ENCODE measurements at places on chromosomes 4 and X.

DNA sequence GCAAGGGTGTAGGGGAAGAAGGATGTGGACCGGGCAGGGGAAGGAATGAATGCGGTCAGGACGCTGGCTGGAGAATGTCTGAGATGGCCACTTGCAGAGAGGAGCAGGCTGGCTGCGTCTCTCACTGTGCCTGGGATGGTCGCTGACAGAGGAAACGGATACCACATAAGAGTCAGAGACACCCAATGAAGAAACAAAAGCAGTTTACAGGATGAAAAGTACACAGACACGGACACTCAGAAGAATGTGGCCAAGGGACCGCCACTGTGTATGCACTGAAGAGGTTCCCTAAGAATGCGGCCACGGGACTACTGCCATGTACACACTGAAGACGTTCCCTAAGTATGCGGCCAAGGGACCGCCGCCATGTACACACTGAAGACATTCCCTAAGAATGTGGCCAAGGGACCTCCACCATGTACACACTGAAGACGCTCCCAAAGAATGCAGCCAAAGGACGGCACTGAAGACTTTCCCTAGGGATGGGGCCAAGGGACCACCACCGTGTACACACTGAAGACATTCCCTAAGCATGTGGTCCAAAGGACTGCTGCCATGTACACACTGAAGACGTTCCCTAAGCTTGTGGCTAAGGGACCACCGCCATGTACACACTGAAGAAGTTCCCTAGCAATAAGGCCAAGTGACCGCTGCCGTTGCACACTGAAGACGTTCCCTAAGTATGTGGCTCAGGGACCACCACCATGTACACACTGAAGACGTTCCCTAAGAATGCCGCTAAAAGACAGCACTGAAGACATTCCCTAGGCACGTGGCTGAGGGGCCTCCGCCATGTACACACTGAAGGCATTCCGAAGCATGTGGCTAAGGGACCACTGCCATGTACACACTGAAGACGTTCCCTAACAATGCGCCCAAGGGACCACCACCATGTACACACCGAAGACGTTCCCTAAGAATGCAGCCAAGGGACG, 32.2 kb downstream of the DHRSX start:
- DNase-seq: no peak

- DNase-seq: no peak
Measured at GRCh38 chr4:3290476-3290875, 2.3 kb upstream of the RGS12 start.

- DNase-seq: no peak
Measured at GRCh38 chrX:143306991-143307937, 210.0 kb downstream of the SPANXN3 start.

GRCh38 chr4:86831262-86832130, 17.7 kb downstream of the SLC10A6 start:
- DNase-seq: no peak

Measured in activated T-cell treated with anti-CD3 and anti-CD28 coated beads for 4 hours (primary cell).